ENCODE measurements at places on chromosomes 11 and 22.

- no peak for DNase-seq
Observed at GRCh38 chr11:86816251-86816726, 15.9 kb downstream of the PRSS23 start.

- no peak for DNase-seq
Observed at GRCh38 chr11:40274017-40274416, 1185.4 kb downstream of the LRRC4C start.

DNA sequence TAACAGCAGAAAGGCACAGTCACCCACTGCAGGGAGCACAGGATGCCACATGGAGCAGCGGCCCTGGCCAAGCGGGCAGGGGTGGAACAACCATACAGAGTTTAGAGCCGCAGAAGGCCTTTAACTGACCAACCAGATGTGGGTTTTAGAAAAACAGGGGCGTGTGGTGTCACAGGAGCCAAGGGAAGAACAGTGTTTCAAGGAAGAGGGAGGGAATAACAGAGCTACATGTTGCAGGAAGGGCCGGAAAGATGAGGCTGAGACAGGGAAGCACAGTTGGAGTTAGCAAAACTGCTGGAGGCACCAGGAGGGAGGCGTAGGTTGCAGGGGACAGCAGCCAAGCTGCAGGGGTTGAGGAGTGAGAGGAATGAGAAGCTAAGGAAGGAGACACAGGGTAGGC, 7.8 kb upstream of the NAA40 start:
- no peak for DNase-seq

- no peak for DNase-seq
Observed at GRCh38 chr11:69157822-69158231, 2.1 kb downstream of the SMIM38 start.

GRCh38 chr22:25484521-25485315, 79.8 kb upstream of the GRK3 start:
- no peak for DNase-seq

GRCh38 chr22:28171712-28172111, 252.7 kb upstream of the PITPNB start:
- DNase-seq, result no peak

GRCh38 chr11:96207459-96208449, 135.2 kb downstream of the MAML2 start:
- DNase-seq, result no peak

- DNase-seq, result no peak
Observed at GRCh38 chr22:46041642-46042041, 64.7 kb upstream of the WNT7B start.

DNA sequence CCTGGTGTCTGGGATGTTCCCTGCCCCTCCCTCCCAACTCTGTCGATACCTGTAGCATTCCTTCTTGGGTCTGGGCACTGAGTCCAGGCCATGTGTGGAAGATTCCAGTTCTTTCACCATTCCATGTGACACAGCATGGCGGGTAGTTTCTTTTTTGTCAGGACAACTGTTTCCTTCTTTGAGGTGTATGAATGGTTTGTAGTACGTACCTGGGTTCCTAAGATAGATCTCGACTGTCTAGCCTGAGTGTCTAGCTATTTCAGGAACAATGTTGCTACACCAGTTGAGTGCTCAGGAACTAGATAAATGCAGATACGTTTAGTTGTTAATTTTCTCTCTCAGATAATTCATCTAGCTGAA, 43.3 kb downstream of the TNRC6B start:
- no peak for DNase-seq

DNA sequence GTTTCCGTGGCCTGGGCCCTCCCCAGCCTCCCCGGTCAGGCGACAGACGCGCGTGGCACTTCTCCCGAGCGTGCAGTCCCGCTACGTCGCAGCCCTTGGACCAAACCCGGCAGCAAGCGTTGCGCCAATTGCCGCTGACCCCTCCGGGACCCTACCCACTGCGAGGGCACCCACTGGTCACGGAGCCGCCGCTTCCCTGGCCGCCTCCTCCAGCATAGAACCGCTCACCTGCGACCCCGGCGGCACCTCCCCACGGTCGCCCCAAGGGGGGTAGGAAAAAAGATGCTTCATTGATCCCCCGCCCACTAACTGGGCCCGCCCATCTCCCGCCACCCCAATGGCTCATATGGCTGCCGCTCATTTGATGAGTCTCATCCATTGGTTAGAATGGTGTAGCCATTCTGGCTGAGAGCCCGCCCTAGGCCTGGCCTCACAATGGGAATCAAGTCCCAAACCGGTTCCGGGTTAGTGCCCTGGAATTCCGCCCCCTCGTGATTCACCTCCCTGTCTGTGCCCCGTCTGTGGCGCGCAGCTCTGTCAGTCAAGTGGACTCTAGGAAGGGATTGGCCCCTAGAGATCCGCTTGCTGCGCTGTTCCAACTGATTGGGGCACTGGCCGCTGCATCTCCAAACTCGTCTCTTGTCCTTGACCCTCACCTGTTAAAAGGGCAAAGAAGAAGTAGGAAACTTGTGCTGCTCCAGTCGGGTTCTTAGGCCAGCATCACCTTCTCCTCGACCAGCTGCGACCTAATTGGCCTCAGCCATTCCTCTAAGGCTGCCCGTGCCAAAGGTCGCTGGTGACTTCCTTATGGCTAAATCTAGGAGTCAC, at the start of gene MSANTD4:
TSS of gene MSANTD4 (minus strand) at position 274 of the 828 bp plus-strand sequence. CDS start 11,323 bp downstream, outside the sequence.
- DNase-seq, result peak; percentile 99

GRCh38 chr22:24001314-24001713, 3.9 kb downstream of the GSTT4 start:
- DNase-seq, result no peak

GRCh38 chr22:30861131-30861530, 107.4 kb downstream of the MORC2 start:
- no peak for DNase-seq

- no peak for DNase-seq
Observed at GRCh38 chr22:34534101-34534500, 531.9 kb upstream of the ISX start.

DNA sequence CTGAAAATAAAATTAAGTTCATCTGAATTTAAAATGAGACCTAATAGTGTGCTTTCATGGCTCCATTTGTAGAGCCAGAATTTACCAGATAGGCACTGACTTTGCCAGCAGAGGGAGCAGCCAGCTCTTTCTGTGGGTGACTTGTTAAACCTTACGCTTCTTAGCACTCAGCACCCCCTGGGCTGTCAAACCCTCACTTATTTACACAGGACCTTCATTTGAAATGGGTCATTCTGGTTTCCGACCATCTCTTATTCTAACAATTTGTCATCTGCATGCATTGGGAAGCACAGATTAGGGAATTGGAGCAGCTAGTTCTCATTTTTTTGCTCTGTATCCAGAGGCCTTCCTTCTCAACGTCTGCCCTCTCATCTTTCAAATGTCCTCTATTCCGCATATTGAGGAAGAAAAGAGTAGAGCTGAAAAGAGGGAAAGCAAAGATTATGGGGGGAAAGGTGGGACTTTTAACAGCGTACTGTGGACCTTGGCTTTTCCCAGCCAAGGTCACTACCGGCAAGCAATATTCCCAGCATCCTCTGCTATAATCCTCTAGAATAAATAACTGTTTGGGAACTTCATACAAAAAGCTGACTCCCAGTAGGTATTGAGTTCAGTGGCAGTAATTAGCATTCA, 3.1 kb downstream of the ASRGL1 start:
- DNase-seq, result peak; percentile 57

GRCh38 chr11:64247729-64248531, 1.2 kb upstream of the PPP1R14B start:
- no peak for DNase-seq

GRCh38 chr22:24101966-24102365, 79.3 kb upstream of the SUSD2 start:
- DNase-seq, result no peak

DNA sequence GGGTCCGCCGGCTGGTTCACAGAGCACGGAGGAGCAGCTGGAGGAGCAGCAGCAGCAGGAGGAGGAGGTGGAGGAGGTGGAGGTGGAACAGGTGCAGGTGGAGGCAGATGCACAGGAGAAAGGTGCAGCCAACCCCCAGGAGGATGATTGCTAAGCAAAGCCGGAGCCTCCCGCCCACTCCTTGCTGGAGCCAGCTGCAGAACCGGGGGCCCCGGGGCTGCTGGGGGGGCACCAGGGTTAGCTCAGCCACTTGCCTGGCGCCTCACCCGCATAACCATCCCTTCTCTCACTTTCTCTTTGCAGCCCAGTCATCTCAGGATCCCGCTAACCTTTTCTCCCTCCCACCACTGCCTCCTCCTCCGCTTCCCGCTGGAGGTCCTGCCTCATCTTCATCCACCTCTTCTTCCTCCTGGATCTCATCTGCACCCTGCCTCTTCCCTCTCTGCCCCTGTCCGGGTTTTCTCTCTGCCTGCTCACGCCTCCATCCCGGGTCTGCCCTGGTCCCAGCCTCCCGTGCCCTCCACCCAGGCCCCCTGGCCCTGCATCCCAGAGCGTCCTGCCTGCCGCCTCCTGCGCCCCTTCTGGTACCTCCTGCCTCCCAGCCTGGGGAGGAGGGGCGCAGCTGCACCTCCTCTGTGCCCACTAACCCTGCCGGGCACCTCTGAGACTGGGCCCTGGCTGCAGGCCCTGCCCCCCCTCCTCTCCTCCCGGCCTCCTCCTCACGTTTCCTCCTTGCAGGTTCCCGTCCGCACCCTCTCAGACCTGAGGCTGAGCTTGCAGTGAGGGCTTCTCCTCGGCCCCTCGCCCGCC, 9.5 kb downstream of the KCTD17 start:
- no peak for DNase-seq

DNA sequence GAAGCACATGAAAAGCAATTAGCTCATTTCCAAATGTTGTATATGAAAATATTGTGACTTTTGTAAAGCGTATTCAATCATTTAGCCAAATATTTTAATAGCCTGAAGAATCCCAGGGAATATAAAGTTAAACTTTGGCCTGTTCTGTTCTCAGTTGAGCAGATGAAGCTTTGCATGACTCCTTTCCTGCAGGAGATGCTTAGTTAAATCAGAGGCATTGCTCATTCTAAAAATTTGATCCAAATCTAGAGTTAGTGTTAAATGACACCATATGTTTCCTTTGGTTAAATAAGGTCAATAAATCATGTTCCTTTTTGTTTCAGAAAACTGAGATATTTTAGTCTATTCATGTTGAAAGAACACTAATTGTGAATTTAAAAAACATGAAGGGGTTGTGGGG, 51.2 kb upstream of the BIRC3 start:
- DNase-seq, result no peak

- DNase-seq, result no peak
Observed at GRCh38 chr11:117770061-117770460, 27.0 kb downstream of the DSCAML1 start.

DNA sequence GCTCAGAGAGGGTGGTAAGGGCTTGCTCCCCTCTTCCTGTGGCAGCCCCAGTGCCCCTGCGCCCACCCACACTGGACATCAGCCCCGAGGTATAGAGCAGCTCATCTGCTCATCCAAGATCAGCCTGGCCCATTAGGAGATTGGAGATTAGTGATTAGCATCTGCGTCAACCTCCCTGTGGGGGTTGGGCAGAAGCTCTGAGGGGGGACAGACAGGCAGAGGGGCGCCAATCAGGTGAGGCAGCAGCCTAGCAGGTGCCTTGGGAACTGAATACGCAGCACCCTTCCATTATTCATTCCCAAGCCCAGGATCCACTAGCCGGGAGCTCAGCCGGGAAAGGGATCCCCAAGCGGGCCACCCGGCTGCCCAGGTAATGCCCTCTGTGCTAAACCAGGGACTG, 11.0 kb downstream of the SMTN start:
- no peak for DNase-seq

DNA sequence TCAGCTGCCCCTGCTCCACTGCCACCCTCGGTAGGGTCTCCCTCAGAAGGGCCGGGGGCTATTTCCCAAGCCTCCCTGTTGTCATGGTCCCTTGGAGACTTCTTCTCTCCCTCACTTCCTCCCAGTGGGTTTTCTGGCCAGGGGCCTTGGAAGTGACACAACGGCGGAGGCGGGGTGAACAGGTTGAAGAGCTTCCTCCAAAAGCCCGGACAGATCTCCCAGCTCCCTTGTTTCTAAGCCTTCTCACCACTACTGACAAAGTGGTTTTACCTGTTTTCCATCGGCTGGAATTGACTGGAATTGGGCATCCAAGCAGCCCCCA, 14.5 kb downstream of the MYH9 start:
- no peak for DNase-seq

- DNase-seq, result no peak
Observed at GRCh38 chr11:12999597-12999996, 9.5 kb upstream of the RASSF10 start.

DNA sequence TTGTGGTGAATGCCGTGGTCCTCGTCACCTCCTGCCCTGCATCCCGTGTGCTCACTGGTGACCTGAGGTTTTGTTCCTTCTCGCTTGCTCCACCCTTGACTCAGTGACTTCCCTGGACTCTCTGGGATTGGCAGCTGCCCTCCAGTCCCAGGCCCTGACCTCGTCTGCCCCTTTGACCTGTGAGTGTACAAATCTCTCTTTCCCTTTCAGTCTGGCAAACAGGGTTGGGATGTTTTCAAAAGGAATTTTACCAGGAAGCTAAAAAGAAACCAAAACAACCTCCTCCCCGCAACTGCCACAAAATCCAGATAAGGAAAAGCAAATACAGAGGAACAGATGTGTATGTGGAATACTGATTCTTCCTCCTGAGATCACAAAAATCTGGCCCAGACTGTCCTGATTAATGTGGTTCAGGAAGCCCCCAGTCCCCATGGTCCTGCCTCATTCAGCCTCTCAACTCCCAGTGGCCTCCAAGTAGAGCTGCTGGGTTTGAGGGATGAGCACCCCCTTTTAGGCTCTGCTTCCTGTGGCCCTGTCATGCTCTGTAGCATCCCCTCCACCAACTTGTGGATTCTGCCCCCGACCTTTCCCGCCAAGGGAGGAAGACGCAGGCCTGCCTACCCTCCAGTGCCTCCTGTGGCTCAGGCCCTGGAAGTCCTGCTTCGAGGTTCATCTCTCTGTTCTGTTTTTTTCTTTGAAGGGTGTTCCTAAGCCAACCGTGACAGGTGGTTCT, 15.2 kb downstream of the ROBO4 start:
- DNase-seq, result no peak

GRCh38 chr22:44710474-44711240, 8.7 kb downstream of the PRR5 start:
- no peak for DNase-seq

DNA sequence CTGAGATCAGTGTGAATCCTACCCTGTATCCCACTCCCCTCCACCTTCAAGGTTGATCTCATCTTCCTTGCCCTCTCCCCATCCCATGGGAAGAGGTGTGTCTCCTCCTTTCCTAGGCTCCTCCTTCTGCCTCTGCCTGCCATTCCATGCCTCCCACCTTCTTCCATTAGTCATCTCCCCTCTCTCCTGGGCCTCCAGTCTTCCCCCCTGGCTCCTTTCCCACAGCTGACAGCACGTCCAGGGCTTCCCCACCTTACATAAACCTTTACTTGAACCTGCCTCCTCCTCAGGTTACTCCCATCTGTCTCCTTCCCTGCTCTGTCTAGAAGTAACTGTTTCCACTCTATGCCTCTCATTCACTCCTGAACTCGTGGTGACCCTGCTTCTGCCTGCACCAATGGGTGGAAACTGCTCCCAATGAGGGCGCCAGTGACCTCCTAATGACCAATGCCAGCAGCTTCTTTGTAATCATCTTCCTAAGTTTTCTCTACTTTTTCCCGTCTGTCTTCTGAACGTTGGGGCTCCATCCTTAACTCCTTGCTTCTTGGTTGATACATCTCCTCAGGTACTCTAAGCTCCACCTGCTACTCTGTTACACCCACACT, 266.9 kb upstream of the NARS2 start:
- no peak for DNase-seq
